ENCODE measurements at places on chromosomes 11 and 22.

GRCh38 chr11:70298243-70298915 is 27.9 kb downstream of the PPFIA1 start:
- no peak for DNase-seq

GRCh38 chr22:35611891-35612576 is 5.1 kb downstream of the MB start:
- DNase-seq, result no peak

- DNase-seq, result peak; percentile 71
Observed at GRCh38 chr22:45096256-45096907, 67.3 kb upstream of the NUP50 start.

DNA sequence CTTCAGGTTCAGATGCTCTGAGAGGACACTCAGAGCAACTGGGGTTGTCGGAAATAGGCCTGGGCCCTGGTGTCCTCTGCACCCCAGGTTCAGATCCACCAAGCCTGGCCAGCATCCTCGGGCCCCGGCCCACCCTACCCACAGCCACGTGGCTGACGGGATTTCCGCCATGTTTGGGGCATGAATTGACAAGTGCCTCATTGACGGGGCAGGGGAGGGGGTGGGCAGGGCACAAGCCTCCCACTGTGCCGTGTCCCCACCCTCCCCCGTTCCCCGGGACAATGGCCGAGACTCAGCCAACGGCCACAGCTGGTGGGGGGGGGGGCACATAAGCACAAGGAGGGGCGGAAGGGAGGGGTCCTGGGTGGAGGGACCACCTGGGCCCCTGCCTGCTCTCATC is 8.5 kb downstream of the MYRF start:
- no peak for DNase-seq

DNA sequence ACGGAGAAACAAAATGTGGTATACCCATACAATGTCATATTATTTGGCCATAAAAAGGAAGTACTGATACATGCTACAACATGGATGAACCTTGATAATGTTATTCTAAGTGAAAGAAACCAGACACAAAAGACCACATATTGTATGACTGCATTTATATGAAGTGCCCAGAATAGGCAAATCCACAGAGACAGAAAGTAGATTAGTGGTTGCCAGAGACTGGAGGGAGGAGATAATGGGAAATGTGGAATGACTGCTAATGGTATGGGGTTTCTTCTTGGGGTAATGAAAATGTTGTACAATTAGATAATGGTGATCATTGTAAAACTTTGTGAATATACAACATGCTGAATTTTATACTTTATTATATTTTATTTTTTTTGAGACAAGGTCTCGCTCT is 5.6 kb upstream of the SLC43A1 start:
- no peak for DNase-seq

DNA sequence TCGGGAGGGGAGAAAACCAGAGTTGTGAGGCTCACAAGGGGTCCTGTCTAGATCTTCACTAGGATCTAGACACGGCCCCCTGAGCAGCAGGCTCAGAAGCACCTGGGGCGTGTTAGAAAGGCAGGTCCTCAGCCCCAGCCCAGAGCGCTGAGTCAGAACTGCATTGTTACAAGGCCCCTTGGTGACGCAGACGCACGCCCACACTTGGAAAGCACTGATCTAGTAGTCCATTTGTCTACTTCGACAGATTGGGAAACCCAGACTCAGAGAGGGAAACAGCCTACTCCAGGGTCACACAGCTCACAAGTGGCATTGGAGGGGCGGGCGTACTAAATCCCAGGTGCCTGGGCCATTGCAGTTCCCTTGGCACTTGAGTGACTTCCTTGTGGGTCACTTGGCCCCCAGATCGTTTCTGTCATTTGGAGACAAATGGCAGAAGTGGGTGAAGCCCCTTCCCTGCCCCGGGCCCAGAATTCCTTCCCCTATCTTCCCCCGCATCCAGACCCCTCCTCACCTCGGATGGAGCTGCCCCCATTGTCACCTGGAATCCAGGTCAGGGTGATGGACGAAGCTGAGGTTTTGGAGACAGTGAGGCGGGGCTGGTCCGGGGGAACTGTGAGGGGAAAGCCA is 110.8 kb downstream of the CEP164 start:
- DNase-seq, result no peak

GRCh38 chr11:5514841-5515240 is 1.7 kb downstream of the UBQLNL start:
- no peak for DNase-seq

DNA sequence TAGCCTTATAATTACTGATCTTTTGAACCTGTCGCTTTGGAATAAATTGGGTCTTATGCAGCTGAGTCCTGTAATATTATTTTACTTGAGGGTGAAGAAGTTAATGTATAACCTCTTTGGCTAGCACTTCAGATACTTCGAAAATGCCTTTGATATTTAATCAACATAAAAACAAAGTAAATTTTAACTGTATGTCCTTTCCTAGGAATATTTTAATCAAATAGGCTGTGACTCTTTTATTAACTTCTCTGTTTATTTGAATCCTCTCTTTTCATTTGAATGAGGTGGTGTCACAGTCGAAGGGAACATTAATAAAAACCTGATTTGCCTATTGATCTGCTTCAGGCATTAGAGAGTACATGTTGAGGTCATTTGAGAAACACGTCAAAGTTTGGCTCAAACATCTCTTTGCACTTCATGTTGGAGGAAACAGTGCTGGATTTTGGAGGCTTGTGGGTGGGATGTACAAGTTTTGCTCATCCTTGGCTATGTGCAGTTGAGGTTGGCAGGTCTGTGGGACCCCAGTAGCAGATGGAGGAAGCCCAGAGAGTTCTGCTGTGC is 143.6 kb downstream of the NCAM1 start:
- DNase-seq, result no peak

DNA sequence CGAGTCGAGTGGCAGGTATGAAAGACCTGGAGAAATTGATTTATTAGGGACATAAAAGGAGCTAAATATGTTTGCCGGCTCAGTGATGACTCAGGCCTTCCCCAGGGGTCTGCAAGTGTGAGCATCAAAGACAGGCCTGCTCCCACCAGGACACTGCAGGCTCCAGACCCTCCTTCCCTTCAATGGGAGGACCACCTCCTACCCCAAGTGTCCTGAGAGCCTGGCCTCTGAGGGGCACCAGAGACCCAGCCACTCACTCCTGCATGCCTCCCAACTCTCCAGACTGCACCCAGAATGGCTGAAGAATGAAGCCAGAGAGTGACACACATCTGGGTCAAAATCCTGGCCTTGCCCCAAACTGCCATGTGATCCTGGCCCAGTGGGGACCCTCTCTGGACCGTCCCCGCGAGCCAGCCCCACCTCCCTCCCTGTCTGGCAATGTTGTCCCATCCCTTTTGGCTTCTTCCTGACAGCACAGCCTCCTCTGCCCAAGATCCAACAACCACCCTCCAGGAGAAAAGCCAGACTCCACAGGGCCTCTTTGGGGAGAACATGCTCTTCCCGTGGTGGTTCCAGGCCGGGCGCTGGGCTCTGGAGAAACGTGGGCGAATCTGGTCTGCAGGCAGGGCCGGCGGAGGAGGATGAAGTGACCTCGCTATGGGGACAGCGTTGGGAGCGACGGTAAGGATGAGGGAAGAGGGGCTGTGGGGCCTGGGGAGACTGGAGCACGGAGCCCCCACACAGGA is 36.2 kb downstream of the CYTH4 start:
- no peak for DNase-seq

DNA sequence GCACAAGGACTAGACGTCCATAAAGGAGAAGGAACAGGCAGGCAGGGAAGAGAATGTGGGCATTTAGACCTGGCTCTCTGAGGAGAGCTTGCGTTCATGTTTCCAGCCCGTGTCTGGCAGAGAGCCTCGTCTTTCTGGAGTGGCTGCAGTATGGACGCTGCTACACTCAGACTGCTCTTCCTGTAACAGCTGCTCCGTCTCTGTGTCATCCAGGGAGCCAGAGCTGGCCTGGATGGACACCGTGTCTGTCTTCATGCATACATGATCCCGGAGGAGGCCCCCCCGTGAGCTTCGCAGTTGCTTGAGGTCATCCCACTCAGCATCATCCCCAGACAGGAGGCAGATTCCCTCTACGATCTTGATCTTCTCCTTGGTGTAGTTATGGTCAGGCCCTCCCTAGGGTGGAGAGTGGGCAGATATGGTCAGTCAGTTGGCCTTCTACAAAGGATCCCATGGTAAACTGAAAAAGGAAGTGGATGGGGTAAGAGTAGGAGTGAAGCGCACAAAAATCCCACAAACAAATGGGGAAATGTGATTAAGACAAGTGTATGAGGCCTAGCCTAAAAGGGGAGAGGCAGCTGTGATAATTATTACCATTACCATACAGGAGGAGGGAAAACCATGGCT is 13.0 kb upstream of the CKAP5 start:
- DNase-seq, result no peak

- DNase-seq, result no peak
Observed at GRCh38 chr11:115916608-115917007, 412.4 kb upstream of the CADM1 start.

DNA sequence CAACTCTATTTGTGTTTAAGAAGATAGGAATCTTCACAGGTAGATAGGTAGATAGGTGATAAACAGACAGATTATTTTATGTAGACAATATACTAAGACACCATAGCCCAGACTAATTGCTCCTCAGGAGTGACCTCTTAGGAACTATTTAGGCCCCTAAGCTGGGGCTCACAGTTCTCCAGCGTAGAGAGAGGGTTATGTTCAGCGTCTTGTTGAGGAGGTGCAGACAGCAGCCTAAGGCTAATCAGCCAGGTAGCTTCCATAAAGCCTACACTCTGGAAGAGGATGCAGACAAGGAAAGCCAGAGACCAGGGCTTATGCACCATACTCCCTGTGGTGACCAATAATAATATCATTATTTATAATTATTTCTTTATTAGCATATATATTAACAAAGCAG is 705.2 kb downstream of the LRRC4C start:
- DNase-seq, result no peak

- no peak for DNase-seq
Observed at GRCh38 chr11:64850979-64851567, 6.6 kb upstream of the CDC42BPG start.

GRCh38 chr22:26122920-26123468 is 46.3 kb upstream of the SEZ6L start:
- DNase-seq, result no peak

DNA sequence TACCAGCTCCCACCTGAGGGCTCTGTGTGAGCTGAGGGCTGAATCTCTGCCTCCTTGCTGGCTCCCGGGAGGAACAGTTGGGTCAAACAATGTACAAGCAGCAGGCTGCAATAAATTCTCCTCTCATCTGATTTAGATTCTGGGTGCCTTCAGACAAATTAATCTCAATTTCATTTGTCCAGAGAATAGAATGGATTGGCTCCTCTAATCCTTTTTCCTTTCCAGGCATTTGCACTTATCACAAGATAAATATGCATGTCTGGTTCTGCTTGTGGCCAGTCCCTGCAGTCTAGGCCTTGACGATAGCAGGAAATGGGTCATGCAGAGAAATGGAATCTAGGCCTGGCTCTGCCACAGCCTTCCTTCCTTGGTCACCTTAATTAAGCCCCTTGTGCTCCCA is 28.7 kb downstream of the UPB1 start:
- DNase-seq, result no peak

GRCh38 chr11:117631336-117632140 is 165.5 kb downstream of the DSCAML1 start:
- no peak for DNase-seq

GRCh38 chr11:13848031-13848430 is 114.5 kb upstream of the SPON1 start:
- no peak for DNase-seq

- no peak for DNase-seq
Observed at GRCh38 chr11:35796562-35796961, 134.0 kb downstream of the TRIM44 start.

DNA sequence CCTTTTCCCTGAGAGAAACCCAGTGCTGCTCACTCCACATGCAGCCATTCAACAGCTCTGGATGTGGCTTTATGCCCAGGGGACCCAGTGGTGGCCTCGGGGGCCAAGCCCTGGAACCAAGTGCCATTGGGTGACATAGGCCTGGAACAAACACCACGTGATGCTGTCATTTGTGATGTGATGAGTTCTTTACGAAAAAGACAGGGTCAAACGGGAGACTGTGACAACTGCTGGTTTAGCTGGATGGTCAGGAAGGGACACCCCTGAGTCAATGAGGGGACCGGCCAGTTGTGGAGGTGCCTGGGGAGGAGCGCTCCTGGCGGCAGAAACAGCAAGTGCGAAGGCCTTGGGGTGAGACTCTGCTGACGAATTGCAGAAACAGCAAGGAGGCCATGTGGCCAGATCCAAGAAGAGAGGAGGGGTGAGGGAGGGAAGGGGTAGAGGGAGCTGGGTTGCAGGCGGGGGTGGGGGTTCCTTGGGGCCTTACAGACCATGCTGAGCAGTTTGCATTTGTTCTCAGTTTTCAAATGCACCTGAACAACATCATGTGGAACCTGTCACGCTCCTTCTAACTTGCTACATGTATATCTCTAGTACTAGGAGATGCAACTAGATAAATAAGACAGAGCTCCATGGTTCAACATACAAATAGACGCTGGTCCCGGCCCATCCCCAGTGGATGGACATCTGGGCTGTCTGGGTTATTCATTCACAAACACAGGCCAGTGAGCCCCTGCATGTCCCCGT is 56.1 kb downstream of the IGLL5 start:
- DNase-seq, result no peak

GRCh38 chr22:29032014-29032475 is 29.6 kb downstream of the C22orf31 start:
- no peak for DNase-seq

GRCh38 chr22:23383491-23384361 is 196.4 kb downstream of the IGLL1 start:
- DNase-seq, result peak; percentile 64

DNA sequence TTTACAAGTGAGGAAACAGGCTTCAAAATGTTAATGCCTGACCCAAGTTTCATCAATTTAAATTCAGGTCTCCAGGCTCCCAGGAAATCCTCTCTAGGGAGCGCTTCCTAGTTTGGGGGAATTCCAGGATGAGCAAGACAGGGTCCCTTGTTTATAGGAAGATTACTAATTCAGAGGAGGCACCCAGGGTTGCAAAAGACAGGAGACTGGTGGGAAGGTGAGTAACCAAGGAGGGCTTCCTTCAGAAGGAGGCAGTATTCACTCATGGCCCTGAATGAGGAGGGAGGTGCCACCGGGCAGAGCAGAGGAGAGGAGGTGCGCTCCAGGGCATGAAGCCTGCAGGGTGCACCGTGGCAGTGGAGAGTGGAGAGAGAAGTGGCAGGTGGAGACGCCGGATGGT is 1.6 kb downstream of the TMEM132A start:
- DNase-seq, result no peak

GRCh38 chr11:14480716-14481115 is 18.9 kb downstream of the COPB1 start:
- no peak for DNase-seq

- DNase-seq, result peak; percentile 10
Observed at GRCh38 chr22:38109371-38110001, 998 bp downstream of the BAIAP2L2 start.

- DNase-seq, result no peak
Observed at GRCh38 chr22:20537325-20537756, 29.9 kb downstream of the MED15 start.

DNA sequence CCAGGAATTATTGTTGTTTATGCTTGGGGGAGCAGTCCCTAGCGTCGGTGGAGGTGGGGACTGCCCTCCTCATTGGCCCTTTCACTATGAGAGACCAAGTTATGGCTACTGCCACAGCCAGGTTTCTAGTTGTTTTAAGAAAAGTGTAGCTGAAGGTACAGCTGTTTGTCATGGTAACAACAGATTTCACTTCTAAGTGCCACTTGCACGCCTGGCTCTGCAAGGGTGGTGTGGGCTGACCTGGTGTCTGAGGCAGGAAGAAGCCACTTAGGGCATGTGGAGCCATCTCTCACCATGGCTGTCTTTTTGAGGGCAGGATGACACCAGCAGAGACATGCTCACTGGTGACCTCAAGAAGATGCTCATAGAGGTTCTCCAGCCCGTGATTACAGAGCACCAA is 46.3 kb upstream of the MPEG1 start:
- no peak for DNase-seq
